ELR (cell line): ENCODE measurements at places on chromosomes 13 and 19.

DNA sequence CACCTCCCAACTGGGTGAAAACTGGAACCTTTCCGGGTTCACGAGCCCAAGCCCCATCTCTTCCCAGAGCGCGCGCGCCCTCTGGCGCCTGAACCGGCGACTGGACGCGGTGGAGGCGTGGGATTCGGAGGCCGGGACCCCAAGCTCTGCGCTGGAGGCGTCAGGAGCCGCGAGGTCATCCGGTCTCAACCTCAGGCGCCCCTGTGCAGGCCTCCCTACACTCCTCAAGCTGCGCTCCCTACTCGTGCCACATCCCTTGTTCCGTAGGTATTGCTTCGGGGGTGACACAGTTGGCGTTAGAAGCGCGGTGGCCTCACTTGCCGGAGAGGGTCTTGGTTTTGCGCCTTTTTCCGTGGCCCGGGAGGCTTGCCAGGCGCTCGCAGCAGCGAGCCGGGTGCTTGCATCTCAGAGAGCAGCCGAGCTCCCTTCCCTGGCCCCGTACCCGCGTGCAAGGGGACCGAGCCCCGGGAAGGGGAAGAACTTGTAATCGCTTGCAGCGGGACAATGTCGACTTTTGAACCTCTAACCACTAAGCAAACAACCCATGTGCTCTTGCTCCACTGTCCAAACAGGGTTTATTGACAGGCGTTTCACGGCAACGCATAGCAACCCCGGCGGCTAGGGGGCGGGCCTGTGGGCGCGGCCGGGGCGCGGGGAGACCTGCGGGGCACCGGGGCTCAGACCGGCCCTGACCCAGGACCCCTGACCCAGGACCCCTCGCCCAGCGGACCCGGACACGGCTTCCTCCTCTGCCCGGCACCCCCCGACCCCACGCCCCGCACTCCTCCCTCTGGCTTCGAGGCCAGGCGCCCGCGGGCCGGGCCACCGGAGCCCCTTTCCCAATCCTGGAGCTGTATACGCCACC is 8.5 kb downstream of the CDX2 start:
- DNase-seq, result no peak

- DNase-seq, result no peak
Measured at GRCh38 chr13:48661107-48661506, 7.4 kb downstream of the CYSLTR2 start.

GRCh38 chr13:113646376-113646775 is 11.6 kb downstream of the ATP4B start:
- DNase-seq, result no peak

DNA sequence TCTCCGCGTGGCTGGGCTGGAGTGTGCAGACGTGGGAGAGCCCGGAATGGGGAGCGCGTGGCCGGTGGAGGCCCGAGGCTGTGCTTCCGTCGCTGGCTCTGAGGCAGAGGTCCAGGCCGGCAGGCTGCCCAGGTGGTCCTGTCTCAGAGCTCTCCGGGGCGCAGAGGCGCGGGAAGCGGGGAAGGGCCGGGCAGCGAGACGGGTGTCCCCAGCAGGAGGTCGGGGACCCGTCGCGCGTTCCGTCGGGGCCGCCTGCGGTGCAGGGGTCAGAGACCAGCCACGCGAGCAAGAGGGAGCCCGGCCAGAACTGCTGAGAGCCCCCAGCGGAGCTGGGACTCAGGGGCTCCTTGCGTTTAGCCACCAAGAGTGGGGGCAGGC is 1.3 kb upstream of the C1QTNF9 start:
- DNase-seq, result no peak

GRCh38 chr19:43320546-43320945 is 32.9 kb upstream of the CD177 start:
- DNase-seq, result no peak

DNA sequence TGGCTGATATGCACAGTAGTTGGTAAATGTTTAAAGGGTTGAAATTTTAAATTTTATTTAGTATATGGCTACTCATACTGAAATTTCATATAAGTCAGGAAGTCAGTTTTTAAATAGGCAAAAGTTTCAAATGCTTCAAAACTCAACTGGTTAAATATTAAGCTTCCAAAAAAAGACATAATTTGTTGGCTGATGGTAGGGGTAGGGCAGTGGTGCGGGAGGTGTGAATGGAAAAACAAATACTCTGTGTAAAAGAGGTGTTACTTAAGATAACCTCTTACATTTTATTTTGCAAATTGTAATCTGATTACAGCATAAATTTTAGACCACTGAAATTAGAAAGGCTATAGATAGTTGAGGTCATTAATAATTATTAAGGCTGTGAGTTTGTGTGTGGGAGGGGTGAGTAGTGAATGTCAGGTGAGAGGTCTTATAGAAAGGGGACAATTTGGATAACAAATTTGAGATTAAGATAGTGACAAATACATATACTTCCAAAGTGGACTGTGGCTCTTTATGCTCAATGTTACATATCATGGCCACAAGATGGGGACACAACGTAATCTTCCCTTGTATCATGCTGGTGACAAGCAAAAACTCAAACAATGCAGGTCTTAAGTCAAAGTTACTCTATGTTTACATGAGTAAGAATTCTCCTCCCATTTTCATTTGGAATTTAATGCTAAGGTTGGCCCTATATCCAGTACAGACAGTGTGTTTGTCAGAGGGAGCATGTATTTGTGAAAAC is 36.6 kb upstream of the OXGR1 start:
- DNase-seq, result peak; percentile 69

DNA sequence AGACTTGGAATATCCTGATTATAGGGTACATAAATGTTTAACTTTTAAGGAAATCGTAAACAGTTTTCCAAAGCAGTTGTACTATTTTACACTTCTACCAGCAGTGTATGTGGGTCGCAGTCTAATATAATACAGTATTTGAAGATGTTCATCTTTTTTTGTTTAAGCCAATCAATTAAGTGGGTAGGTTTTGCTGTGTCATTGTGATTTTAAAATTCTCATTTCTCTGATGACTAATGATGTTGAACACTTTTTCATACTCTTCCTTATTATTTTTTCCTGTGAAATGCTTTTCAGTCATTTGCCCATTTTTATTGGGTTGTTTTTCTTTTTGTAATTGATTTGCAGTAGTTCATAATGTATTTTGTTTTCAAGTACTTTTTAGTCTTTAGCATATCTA is 2689.7 kb downstream of the PCDH9 start:
- DNase-seq, result peak; percentile 28

DNA sequence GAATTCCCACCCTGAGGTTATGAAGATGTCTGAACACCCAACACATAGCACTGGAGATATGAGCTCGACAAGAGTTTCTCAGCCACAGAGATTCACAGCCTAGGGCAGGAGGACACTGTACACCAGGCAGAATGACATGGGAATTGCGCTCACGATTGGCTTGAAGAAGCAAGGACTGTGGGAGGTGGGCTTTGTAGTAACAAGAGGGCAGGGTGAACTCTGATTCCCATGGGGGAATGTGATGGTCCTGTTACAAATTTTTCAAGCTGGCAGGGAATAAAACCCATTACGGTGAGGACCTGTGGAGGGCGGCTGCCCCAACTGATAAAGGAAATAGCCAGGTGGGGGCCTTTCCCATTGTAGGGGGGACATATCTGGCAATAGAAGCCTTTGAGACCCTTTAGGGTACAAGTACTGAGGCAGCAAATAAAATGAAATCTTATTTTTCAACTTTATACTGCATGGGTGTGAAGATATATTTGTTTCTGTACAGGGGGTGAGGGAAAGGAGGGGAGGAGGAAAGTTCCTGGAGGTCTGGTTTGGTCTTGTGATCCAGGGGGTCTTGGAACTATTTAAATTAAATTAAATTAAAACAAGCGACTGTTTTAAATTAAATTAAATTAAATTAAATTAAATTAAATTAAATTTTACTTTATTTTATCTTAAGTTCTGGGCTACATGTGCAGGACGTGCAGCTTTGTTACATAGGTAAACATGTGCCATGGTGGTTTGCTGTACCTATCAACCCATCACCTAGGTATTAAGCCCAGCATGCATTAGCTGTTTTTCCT is 7.0 kb downstream of the KLK3 start:
- DNase-seq, result no peak

- no peak for DNase-seq
Measured at GRCh38 chr13:34065928-34066327, 248.0 kb downstream of the RFC3 start.

- peak; percentile 60 for DNase-seq
Measured at GRCh38 chr13:77868717-77869116, 49.9 kb downstream of the EDNRB start.

DNA sequence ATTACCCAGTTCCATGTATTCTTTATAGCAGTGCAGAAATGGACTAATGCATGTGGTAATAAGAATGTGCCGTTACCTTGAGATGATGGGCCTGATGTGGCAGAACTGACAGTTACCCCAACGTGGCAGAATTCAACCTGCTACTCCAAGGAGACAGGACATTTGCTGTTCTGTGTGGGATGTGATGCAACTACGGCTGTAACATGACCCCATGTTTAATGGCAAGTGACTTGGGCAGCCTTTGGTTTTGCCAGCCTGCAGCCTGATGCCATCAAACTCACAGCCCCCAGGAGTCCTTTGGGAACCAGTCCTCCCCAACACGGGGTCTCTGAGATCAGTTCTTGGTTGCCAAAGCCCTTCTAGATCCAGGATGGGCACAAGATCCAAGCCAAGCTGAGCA is 107.3 kb downstream of the ZNF557 start:
- DNase-seq, result no peak

- DNase-seq, result no peak
Measured at GRCh38 chr19:42126574-42126973, 5.7 kb downstream of the POU2F2 start.
